Stimulated activated CD4-positive, alpha-beta T cell treated with anti-CD3 and anti-CD28 coated beads, Interleukin-15, amount 100 ng/mL, for 1 hour (primary cell): ENCODE measurements at places on chromosomes 4 and X.

DNA sequence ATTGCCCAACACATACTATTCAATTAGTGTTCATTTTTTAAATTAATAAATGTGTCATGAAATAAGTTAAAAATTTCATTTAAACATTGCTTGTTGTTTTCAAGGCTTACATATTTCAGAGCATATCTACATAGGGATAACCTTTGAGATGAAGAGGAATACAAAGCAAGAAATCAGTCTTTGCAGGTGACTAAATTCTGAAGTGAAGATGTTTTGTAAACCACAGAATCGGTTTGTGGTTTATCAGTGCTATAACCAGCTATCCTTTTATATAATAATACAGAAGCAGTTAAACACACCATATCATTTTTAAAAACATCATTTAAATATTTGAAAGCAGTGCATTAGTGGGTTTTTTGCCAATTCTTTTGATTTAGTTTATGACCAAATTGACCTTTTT is 26.9 kb downstream of the FAM241A start:
- DNase-seq, result no peak

GRCh38 chr4:102815981-102816380 is 11.4 kb downstream of the UBE2D3 start:
- DNase-seq, result no peak

GRCh38 chr4:79225360-79225759 is 100.5 kb downstream of the NAA11 start:
- DNase-seq, result no peak

DNA sequence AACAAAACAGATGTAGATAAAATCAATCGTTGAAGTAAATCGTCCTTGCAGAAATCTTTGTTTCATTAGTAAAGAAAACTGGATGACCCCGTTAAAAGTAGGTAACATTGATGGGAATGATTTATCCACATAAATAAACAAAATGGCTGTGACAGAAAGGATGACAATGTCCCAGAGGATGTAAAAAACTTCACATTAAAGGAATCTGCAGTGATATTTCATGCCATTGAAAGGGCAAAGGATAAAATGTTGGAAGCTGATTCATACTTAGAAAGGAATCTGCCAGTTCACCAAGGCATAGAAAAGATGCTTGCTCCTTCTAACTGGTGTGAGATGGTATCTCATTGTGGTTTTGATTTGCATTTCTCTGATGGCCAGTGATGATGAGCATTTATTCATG is 24.2 kb upstream of the EPGN start:
- no peak for DNase-seq

DNA sequence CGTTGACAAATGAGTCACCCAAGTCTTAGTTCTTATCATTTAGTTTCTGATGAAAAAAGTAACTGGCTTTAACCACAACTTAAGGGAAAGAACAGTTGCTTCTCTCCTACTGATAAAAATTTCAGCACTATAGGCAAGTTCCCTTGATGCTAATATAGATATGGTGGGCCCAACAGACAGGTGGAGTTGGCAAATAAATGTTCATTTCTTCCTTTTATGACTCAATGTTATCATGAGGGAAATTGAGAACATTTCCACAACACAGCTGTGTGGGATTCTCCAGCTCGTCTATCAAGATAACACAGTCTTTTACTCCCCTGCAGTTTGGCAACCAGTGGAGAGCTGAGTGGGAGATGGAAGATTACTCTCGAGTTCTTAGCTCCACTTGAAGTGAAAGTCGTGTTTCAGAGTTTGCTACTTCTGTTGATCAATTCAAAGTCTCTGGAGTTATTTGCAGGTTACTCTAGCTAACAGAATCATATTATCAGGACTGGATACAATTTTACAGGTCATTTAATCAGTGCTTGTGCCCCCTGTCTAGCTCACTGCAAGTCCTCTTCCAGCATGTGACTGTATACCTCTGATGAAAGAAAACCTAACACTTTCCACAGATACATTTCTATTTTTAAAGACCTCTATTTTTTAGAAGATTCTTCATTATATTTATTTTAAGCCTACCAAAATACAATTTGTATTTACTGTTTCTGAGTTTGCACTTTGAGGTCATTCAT is 270.6 kb upstream of the GK2 start:
- DNase-seq, result no peak

DNA sequence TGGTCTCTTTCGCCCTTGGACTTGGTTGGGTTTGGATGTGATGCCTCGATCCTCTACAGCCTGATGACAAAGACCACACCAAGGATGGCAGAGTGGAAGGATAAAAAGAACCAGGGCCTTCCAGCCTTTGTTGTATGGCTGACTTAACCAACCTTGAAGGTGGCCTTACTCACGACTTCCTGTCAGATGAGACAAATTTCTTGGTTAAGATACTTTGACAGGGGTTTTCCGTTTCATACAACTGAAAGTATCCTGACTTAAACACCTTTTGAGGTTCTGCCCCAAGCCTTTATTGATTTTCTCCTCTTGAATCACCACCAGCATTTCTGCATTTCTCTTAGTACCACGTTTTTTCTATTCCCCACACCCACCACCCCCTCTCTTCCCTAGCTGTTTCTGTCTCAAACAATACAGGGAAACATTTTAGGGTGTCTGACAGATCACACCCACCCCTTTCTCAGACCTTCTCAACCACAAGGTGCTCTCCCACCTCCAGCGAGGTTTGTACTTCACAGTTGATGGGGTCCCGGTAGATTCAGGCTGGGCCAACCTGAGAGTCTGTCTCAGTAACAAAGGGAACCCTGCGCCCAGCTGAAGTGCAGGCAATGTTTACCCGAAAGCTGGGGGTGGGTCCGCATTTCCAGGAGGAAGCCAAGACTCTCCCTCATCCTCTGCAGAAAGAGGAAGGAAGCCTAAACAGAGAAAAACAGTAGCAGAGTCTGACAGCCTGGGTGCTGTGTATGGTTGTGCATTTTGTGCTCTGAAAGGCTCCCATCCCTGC is 5.0 kb upstream of the TSPAN5 start:
- DNase-seq, result peak; percentile 36

- no peak for DNase-seq
Measured at GRCh38 chr4:105710678-105711077, 2.1 kb downstream of the GSTCD start.

GRCh38 chrX:31555506-31555905 is 483.7 kb upstream of the FTHL17 start:
- no peak for DNase-seq

- no peak for DNase-seq
Measured at GRCh38 chrX:45912316-45912715, 632.9 kb downstream of the ZNF674 start.

DNA sequence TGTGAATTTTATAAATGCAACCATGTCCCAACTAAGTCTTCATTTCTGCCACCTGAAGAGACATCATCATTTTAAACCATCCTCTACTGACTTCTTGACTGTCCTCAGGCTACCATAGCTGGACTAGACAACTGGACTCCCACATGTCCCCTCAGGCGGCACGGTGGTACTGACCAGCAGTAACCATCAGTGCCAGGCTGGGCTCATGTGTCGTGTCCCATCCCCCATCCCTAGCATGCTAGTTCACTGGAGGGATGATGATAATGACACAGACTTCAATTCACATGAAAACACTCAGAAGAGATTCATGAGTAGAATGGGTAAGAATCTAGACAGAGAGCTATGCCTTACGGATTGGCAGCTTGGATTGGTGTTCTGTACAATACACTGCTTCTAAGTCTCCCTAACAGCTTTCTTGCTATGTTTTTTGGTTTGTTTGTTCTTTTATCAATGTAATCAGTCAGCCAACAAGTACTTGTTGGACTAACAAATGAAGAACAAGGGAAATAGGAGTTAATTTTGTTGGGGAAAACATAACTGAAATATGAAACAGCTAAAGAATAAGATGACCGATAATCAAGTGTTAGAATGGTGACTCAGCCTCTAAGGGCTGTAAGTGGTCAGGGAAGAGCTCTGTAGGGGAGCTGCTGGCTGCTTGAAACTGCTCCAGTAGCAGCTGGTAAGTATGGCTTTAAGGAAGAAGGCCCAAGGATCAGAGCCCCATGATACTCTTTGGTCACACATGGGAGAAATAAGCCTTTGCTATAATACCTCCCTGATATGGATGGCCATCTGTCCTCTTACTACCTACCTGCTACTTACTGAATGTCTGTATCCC is 10.3 kb downstream of the ZDHHC9 start:
- DNase-seq, result no peak

- no peak for DNase-seq
Measured at GRCh38 chr4:40763228-40763716, 13.5 kb downstream of the NSUN7 start.

DNA sequence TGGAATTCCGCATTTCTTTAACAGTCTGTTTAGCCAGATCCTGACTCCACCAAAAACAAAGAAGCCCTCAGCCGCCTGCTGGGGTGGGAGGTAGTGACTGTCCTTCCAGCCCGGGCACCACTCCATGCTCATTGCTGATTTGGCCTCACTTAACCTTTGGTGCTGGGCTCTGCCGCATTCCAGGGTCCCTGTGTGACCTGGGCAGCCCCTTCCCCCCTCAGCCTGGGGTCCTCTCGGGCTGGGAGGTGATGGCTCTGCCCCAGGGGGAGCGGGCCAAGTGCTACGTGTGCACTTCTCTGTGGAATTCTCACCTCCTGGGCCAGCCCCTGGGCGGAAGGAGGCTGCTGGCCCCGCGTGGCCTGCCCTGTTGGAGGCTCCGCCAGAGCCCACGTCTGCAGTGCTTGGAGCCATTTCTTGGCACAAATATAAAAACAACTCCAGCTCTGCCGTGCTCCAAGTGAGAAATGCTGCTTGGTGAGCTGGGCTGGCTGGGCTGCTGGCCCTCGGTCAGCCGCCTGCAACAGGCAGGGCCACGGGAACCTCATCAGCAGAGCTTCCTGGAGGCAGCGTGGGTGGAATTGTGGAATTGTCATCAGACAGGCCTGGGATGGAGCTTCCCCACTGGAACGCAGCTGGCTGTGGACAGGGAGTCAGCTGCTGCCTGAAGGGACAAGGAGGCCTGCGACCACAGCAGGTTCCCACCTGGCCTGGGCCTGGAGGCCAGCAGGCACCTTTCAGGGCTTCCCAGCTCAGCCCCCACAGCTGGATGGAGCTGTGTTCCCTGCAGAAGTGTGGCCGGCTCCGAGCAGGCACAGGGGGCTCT is 66.0 kb downstream of the TRMT44 start:
- DNase-seq, result no peak

DNA sequence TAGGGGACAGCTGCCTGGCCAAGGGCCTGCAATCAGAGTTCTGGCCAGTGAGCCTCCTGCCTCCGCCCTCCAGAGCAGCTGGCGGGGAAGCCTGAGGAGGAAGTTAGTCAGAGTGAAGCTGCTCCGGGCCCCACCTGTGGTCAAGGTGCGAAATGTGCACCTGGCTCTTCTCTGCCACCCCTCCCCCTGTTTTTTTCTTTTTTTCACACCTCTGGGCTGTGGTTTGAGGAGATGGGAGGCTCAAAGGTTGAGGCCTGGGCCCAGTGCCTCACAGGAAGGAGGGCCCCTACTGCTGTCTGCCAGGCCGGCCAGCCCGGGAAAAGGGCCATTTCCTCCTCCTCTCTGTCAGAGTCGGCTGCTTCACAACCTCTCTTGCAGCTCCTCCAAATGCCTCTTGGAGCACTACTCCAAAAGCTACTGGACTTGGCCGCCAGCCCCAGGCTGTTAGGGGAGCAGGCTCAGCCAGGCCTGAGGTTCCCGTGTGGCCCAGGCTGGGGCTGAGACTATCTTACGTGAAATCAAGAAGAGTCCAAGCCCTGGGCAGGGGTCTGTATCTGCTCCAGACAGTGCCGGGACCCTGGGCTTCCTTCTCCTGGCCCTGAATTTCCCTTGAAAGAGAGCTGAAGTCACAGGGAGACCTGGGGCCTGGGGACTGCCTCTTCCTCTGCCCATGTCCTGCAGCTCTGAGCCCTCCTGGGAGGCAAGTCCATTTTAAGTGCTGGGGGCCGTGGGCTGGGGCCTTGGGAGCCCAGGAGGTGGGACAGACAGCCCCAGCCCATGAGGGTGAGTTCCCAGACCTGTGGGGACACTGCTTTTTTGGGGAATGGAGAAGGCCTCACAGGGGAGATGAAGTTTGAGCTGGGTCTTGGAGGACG is 4.5 kb upstream of the CXCR3 start:
- peak; percentile 15 for DNase-seq

GRCh38 chr4:10577018-10577417 is 107.5 kb downstream of the CLNK start:
- no peak for DNase-seq

- no peak for DNase-seq
Measured at GRCh38 chr4:102604222-102604940, 103.2 kb downstream of the NFKB1 start.

- DNase-seq, result no peak
Measured at GRCh38 chr4:60241866-60242265, 958.3 kb upstream of the ADGRL3 start.
